ENCODE measurements at places on chromosomes 3 and 15.

DNA sequence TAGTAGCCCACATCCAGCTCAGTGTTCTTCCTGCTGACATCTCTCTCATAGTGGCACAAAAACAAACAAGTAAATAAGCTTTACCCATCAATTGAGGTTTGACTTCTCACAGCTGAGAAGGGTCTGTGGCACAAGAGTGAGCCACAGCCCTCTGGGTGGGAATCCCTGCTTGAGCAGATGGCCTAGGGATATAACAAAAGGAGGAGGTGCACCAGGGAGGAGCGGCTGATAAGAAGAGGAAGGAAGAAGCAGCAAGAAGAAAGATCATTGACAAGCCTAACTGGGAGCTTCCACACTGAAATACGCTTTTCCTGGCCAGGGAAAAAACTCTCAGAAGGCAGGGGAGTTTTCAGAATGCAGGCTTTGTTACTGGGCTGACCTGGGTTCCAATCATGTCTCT is 279.8 kb downstream of the UACA start:
- DNase-seq = no peak

- no peak for DNase-seq
Measured at GRCh38 chr15:98425173-98425572, 223.2 kb upstream of the IGF1R start.

DNA sequence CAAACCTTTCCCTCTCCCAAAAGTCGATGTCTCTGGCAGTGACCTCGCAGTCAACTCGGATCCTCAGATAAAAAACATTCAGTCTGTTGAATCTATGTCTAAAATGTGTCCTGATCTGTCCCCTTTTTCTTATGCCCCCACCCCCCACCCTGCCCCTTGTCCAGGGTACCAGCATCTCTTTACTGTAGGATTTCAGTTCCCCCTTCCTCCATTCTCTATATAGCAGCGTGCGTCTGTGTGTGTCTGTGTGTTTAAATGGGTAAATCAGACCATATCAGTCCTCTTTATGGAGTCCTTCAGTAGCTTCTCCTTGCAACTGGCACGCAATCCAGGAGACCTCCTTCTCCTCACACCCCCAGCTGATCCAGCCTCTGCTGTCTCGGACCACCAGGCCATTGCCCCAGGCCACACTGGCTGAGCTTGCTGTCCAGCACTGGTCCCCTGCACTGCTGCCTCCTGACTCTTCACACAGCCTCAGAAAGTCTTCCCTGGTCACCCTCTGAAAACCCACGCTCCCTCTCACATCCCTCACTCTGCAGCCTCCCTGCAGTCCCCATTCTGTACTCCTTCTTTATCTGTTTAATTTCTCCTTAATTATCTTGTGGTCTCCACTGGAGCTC is 1.5 kb downstream of the LRRK1 start:
- no peak for DNase-seq

DNA sequence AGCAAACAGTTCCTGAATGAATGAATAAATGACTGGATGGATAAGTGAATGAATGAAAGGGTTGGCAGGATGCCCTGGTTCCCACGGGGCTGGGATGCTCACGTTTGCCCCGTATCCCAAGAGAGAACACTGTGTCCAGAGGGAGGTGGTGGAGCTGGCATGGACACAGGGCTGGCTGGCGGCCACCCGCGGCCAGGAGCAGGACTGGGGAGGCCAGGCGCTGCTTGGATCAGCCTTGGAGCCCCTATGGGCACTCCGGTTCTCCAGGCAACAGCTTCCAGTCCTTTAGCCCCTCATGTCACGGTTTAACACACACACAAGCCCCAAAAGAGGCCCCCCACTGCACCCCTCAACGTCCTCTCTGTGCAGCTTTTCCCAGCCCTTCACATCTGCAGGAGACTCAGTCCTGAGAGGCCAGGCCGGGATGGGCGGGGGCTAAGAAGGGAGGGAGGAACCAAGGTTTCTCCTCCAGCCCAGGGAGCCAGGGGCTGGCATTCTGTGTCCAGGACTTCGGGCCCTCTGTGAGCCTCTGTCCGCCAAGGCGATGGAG is 86.0 kb upstream of the ALDH1L1 start:
- DNase-seq = no peak

DNA sequence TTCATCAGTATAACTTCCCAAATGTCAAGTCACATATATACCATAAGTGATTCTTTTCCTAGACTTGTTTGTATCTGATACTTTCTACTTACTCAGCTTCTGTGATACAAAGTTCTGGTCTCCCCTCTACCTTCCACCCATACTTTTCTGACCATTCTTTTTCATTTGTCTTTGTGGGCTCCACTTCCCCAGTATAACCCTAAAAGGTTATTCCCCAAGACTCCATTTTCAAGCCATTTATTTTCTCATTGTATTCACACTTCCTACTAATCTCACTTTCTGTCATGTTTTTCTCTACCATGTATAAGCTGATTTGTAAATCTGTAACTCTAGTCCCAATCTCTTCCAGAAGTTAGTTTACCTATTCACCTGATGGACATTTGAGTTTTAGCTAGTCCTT is 34.0 kb downstream of the IQCB1 start:
- no peak for DNase-seq

GRCh38 chr15:36879568-36880222 is 220.7 kb downstream of the MEIS2 start:
- no peak for DNase-seq

DNA sequence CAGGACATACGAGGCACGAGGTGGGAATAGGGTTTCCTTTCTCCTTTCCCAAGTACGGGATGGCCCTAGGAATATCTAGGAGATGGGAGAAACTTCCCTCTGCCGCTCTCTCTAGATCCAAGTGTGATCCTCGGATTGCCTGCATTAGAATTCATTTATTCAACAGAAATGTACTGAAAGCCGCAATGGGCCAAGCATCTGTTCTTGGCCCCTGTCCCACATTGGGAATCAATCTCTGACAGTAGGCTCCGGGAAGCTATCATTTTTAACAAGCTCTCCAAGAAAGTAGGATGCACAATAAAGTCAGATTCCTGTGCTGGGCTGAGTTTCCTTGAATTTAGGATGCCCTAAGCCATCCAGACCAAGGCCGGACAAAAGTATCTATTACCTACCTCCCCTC is 37.2 kb upstream of the CA12 start:
- no peak for DNase-seq

- no peak for DNase-seq
Measured at GRCh38 chr15:28133281-28133680, 34.2 kb upstream of the OCA2 start.

GRCh38 chr15:48643776-48644466 is 1.6 kb downstream of the FBN1 start:
- DNase-seq = no peak

DNA sequence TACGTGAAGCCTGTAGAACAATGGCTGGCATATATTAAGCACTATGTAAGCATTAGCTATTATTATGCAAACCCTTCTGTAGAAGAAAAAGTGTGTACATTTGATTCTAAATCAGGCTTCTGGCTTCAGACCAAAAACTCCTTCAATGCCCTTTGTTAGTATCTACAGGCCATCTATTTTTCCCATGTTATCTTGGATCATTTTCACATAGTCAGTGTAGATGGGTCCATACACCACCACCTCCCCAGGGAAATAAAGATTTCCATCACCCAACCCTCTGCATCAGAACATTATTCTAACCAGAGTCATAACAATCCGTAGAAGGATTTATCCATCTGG is 8.0 kb upstream of the KLHL6 start:
- DNase-seq = no peak

- DNase-seq = no peak
Measured at GRCh38 chr15:51069983-51070382, 24.7 kb downstream of the TNFAIP8L3 start.

GRCh38 chr3:79937567-79937966 is 169.8 kb upstream of the ROBO1 start:
- no peak for DNase-seq

GRCh38 chr3:172448661-172449465 is 607 bp upstream of the GHSR start:
- no peak for DNase-seq

DNA sequence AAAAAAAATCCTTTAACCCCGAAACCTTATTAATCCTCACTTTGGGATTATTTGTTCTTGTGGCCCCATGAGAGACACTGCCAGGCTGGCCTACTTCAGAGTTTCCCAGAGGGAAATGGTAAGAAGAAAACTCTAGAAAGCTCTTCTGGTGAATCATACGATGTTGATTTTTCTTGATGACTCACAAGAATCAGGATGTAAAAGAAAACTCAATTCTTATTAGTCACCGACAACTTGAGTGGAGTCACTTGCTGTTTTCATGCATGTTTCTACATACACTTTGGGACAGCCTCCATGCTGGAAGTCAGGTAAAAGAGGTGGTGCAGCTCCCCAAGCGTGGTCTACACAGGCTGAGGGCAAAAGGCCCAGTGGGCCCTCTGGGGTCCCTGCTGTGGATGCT is 42.8 kb downstream of the MYO5C start:
- DNase-seq = no peak
